Endodermal cell (in vitro differentiated cells): ENCODE measurements at places on chromosomes 11 and 22. TPM values are rescaled to one million over a fixed set of nuclear protein-coding genes. Genes with fewer than 3 reads are reported as not detected.

DNA sequence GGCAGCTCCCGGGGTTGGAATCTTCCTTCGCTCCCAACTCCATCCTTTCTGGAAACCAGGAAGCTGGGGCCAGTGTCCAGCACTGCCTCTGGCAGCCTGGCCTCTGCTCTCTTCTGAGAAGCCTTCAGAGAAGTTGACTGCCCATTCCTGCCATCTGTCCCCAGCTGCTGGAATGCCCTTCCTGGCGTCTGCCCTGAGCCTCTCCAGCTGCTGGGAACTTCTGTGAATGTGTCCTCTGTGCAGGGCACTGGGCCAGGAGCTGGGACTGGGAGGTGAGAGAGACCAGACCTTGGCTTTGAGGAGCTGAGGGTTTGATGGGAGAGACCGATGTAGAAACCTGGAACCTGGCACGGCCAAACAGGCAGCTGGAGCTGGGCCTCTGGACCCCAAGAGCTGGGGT is 5.9 kb upstream of the SOX10 start:
- no peak for DNase-seq

DNA sequence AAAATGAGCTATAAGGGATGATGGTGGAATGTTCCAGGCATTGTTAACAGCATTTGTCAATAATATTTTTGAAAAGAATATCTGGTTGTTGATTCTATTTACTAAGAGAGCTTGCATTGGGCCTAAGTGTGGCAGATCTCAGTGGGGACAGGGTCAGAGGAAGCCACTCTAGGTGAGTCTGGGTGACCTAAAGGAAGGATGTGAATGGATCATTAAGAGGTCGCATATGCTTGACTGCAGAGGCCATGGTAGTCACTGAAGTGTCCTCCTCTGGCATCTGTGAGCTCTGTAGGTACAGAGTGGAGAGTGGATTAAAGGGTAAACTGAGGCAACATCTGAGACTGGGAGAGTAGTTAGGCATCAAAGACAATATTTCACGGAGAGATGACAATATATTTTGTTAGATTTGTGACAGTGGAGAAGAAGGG is 37.9 kb upstream of the TOP3B start:
- DNase-seq: no peak

GRCh38 chr22:37178350-37179125 is 9.5 kb downstream of the C1QTNF6 start:
- DNase-seq: no peak

GRCh38 chr11:46520971-46521745 is 72.7 kb downstream of the AMBRA1 start:
- peak; percentile 52 for DNase-seq

DNA sequence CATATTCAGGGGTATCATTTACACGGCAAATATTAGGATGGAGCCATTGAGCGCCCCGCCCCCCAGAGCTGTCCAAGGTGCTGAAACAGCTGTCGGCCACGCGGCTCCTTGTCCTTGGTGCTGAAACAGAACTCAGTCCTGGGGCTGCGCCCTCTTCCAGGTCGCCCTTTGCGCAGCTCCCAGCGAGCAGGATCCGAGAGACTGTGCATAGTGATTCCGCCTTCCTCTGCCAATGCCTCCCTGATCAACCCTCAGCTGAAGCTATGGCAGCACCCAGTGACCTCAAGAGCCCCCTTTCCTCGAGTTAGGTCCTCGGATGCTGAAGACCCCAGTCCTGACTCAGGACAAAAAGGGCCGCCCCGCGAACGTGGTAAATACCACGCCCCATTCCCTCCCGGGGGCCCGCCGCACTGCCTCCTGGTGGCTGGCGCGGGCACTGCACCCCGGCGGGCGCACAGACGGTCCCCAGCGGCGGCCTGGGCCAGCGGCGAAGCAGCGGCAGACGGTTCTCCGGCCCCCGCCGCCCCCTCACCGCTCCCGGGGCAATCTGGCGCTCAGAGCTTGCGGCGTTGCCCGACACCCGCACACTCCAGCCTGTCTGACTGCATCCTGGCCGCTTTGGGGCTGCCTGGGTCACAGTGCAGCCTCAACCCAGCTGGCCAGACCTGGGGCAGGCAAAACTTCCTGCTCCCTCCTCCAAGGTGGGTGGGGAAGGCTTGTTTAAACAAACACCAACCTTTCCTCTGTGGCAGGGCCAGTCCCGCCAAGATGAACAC is 13.4 kb downstream of the SYT7 start:
- peak; percentile 97 for DNase-seq

GRCh38 chr11:114087025-114087424 is 27.5 kb downstream of the ZBTB16 start:
- DNase-seq: no peak

GRCh38 chr11:75262961-75263852 is 22.6 kb downstream of the TPBGL start:
- peak; percentile 72 for DNase-seq

DNA sequence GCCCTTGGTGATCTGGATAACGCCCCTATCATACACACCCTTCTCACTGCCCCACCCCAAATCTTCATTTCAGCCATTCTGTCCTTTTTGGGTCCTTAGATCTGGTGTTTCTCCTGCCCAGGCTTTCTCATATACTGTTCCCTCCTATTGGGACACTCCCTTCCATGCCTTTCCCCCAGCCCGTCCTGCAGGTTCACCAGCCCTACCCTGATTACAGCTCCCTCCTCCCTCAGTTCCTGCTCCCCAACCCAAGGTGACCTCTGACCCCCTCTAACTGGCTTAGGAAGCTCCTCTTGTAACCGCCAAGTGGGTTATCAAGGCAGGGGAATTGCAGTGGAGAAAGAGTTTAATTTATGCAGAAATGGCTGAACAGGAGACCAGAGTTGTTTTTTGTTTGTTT is 13.0 kb downstream of the MTFP1 start:
- no peak for DNase-seq

- no peak for DNase-seq
These were observed 59.3 kb upstream of the BLID start for GRCh38 chr11:122175306-122175705.

- no peak for DNase-seq
These were observed 36.9 kb downstream of the CNTF start for GRCh38 chr11:58659404-58659803.

- no peak for DNase-seq
These were observed 520.4 kb downstream of the SOX6 start for GRCh38 chr11:15835788-15836411.

DNA sequence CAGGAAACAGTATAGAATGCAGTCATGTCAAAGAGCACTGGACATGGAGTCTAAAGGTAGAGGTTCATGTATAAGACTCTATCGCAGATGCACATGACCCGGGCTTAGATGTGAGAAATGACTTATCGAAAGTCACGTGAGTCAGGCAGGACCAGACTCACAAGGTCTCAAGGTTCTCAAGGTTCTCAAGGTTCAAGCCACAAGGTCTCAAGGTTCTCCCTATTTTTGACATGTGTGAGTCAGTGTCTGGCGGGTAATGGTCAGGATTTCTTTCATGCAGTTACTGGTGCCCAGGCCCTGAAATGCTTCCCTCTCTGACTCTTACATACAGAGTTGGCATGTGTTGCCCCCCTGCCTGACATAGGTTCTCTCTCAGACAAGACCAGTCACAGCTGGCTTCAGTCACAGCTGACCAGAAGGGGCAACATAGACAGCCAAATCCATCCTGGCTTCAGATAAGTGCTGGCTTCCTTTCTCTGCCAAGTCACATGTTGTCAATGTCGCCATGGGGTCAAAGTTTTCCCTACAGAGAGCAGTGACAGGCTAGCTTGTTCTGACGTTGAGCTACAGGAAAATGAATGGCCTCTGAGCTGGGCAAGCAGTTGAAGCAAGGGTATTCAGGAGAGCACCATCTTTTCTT is 10.1 kb downstream of the CSRP3 start:
- DNase-seq: no peak

DNA sequence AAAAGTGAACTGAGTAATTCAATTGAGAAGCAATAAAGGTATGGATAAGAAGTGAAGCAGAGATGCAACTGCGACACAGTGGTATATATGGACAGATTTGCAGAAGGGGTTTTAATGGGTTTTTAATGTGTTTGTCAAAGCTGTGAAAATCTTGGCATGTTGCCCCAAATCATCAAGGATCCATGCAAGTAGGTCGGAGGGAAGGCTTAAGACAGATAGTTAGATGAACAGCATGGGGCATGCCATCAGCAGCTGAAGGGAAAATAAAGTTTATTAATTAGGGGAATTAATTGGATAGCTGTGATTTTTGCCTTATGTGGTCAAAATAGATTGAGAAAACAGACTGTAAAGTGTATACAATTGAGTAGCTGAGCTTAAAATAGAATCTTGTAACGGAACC is 840.1 kb downstream of the JRKL start:
- DNase-seq: no peak

GRCh38 chr11:75244052-75244814 is 3.7 kb downstream of the TPBGL start:
- DNase-seq: peak; percentile 37

- no peak for DNase-seq
These were observed 244.5 kb upstream of the POU2AF2 start for GRCh38 chr11:111001081-111001430.

- no peak for DNase-seq
These were observed 29.5 kb downstream of the TRIOBP start for GRCh38 chr22:37726241-37726887.

DNA sequence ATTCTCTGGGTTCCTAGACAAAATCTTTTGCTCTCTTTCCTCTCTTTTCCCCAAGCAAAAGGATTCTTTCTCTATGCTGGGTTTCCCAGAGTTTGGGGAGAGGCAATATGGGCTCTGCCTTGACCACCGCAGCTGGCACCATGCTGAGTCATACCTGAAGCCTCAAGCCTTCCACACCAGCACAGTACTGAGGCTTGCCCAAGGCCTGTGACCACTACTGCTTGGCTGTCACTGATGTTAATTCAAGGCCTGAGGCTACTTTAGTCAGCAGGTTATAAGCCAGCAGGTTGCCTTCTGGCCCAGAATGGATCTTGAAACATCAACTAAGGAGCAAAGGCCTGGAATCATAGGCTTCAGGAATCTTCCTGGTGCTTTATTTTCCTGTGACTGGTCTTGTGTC is 185.3 kb downstream of the DYNC2H1 start:
- no peak for DNase-seq

- no peak for DNase-seq
These were observed 126.5 kb downstream of the MIAT start for GRCh38 chr22:26783885-26784284.

DNA sequence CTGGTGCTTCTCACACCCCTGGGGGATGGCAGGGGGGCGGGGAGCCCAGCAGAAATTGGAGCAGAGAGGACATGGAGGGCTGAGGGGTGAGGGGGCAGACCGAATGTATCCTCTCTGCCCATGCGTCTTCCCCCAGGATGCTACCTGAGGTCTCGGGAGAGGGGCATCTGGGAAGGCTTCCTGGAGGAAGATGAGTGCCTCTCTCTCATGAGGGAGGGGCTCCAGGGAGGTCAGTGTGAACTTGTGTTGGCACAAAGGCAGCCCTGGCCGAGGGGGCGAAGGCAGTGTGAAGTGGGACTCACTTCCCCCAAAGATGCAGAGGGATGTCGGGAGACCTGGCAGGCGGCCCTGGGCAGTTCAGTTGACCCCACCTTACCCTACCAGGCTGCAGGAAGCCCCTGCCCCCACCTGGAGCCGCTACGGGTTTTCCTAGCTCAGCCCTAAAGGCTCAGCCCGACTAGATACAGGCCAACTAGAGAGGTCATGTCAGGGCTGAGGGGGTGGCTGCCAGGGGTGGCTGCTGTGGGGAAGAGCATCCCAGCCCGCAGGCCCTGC is 10.4 kb downstream of the ASCL2 start:
- DNase-seq: peak; percentile 36

DNA sequence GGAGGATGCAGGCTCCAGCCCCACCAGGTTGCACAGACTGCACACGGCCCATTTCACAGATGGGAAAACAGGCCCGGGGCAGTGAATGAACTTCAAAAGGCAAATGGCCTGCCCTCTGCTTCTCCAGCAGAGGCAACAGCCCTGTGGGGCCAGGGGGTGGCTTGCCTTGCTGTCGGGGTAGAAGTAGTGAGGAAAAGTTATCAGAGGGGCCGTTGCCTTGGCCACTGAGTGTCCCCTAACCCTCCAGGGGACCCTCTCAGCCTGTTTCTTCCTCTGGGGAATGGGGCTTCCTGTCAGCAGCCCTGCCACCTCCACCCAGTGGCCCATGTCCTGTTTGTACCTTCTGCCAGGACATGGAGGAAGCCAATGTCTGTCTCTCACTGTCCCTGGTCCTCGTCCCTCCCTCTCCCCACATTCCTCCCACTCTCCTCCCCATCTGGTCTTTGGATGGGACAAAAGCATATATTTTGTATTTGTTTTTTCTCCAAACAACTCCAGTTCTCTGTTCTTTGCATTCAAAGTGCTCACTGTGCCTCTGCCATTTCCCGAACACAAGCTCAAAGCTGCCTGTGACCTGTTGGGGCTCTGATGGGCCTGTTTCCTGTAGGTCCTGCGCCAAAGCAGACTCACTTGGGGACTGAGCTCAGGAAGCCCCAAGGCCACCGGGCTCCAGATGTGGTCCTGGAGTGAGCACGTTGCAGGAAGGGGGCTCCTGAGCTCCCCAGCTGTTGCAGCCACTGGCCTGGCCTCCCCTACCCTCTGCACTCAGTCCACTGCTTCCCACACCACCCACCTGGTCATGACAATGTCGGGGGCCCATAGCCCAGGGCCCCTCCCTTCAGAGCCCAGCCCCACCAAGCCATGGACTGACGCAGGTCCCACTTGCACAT is 9.5 kb downstream of the MAP4K2 start:
- no peak for DNase-seq

GRCh38 chr22:44938886-44939285 is 70.9 kb downstream of the PHF21B start:
- no peak for DNase-seq

DNA sequence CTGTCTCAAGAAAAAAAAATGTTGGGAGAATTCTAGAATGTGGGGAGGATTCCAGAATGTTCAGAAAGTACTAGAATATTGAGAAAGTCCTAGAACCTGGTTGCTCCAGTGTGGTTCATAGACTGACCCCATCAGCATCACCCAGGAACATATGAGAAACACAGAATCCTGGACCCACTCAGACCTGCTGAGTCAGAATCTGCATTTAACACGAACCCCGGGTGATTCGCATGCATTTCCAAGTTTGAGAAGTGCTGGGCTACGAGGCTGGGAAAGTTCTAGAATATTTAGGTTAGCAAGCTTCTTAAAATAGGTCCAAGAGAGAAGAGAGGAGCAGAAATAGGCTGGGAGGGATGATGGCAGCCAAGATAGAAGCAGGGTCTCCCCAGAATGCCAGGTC is 6.4 kb downstream of the C1QTNF6 start:
- DNase-seq: no peak

The APOL5 gene
- not detected in 3 replicates for total RNA-seq

The TMEM191C gene
- 3.3 and 4.4 TPM in 2 replicates for total RNA-seq

The NF2 gene
- 45.7 TPM in 2 replicates for total RNA-seq

The F2 gene
- 0.88 and 1.5 TPM in 2 replicates for total RNA-seq

The P2RY2 gene
- total RNA-seq: 0.54 to 0.60 TPM (median 0.59 TPM) in 3 replicates

The C11orf87 gene
- 0.05 TPM in 1 of 2 replicates, not detected in the other for total RNA-seq

The BBOX1 gene
- not detected in 3 replicates for total RNA-seq

The CD3E gene
- total RNA-seq: not detected in 3 replicates

The TBX10 gene
- not detected in 3 replicates for total RNA-seq

The TSSK2 gene
- total RNA-seq: not detected in 2 replicates

The NELL1 gene
- total RNA-seq: 0.09 and 0.54 TPM in 2 replicates

The OR5P2 gene
- total RNA-seq: 3.8 and 8.4 TPM in 2 replicates
